ENCODE measurements at places on chromosomes 7 and 10.

DNA sequence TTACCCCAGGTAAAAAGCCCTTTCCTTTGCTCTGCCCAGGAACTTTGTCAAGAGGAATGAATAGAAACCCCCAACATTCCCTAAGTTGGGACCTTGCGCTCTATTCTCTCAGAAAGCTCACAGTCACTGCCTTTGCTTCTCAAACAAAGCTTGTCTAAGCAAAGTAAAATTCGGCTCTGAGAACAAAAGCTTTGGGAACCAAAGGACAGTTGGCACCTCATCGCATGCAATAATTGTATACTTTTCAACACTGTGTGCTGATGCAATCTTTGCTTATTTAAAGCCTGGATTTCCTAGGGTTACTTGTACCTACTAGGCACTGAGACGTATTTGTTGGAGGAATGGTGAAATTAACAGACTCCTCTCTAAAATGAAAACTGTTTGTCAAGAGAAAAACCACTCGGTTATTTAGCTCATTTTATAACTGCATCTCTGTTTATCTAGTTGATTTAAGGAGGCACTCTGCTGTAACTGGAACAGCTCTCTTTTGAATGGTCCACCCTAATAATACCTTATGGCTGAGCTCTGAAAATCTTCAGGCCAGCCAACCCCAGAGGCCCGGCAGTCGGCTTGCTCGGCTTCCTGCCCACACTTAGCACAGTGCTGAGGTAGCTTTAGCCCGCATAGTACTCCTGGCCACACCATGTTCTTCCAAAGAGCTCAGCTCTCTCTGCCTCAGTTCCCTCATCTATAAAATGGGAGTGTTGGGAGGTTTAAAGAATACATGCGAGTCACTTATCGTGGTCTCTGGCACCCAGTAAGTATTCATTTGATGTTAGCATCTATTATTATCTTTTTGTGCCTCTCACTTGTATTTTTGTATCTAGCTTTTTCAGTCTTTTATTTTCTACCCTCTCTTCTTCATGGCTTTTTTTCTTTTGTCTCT is 80.2 kb upstream of the PRR15 start:
- H3K4me3 ChIP-seq: no peak overlapping the region
- no peak for DNase-seq
- H3K4me1 ChIP-seq: peaks cover 29% of the 10 kb centered on the region
- no peaks in the 10 kb centered on the region for H3K27me3 ChIP-seq

GRCh38 chr10:113240736-113241135 is 290.7 kb downstream of the TCF7L2 start:
- H3K36me3 ChIP-seq: no peaks in the 10 kb centered on the region
- no peak overlapping the region for H3K27ac ChIP-seq
- peaks cover 8% of the 10 kb centered on the region for H3K4me1 ChIP-seq
- no peak for DNase-seq
- H3K27me3 ChIP-seq: no peaks in the 10 kb centered on the region

DNA sequence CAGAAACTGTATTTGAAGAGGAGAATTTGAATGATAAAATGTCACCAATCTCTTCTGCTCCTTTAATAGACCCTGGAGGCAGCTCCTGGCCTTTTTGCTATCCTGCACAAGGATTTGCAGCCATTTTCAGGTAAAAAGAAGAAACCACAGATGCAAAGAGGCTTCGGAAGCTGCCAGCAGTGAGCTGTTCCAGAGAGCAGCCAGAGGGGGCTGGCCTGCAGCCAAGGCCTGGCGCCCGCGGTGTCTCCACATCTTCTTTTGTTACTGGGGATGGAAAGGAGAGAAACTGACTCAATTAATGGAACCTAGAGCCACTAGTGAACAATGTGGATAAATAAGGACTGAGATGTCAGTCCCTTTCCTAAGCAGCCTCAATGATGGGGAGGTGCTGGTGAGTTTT is 23.9 kb upstream of the GPR26 start:
- H3K27me3 ChIP-seq: no peaks in the 10 kb centered on the region
- H3K36me3 ChIP-seq: no peaks in the 10 kb centered on the region
- H3K27ac ChIP-seq: no peak overlapping the region

DNA sequence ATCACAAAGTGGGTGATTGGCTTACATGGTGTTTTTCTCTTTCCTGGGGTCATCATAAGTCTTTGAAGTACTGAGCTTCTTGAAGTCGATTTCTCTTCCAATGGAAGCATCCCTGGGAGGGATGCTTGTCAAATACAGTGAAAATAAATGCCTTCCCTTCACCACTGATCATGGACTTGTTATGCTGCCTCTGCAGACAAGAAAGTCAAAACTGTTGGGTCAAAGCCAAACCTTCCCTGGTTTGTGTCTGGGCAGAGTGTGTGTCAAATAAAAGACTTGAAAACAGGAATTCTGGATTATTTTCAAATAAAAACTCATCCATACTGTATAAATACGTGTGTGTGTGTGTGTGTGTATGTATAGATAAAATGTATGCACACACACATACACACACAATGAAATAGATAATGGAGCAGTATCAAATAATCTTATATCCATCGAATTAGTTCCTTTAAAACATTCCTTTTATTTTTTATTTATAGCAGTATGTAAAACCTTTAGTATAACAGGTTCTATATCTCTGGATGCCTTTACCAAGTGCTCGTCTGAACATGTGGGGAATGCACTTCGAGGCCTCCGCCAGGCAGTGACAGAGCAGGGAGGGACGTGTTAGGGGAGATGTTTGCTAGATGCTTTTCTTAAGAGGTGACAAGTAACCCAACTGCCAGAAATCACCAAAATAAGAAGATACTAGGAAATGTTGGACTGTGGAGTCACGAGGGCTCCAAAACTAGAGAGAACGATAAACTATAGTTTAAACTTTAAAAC is 27.2 kb upstream of the WNT16 start:
- no peaks in the 10 kb centered on the region for H3K4me1 ChIP-seq
- H3K4me3 ChIP-seq: no peak overlapping the region
- DNase-seq: peak; percentile 62
- no peaks in the 10 kb centered on the region for H3K27me3 ChIP-seq
- no peak overlapping the region for H3K27ac ChIP-seq

DNA sequence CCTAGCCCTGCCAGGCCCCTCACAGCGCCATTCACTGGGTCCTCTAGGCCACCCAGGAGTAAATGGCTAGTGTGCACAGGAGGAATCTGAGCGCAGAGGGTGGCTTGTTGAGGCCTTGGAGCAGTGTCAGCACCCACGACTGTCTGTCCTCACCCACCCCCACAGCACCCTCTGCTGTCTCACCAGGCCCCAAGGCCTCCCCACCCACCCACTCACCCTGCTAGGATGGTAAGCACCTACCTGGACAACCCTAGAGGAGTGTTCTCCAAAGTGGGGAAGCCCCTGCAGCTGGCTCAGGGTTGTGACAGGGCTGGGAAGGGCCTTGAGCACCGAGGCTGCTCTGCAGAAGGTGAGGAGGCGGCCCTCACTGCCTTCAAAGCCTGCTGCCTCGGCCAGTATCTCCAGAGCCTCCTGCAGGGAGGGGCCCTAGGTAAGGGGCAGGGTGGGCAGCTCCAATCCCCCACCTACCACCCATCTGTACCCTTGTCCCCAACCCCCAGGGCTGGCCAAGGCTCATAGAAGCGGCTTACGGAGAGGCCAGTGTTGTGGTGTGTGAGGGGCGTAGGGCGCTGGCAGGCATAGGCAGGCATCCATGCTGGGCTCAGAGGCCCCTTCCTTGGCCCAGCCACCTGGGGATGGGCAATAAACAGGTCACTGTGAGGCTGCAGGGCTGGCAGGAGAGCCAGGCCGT is 2.9 kb downstream of the POLM start:
- H3K4me1 ChIP-seq: no peaks in the 10 kb centered on the region
- H3K27me3 ChIP-seq: no peaks in the 10 kb centered on the region
- H3K27ac ChIP-seq: no peak overlapping the region
- no peak for DNase-seq
- peaks cover 49% of the 10 kb centered on the region for H3K36me3 ChIP-seq

GRCh38 chr10:79246209-79246581 is 101.1 kb upstream of the PPIF start:
- DNase-seq: no peak
- H3K36me3 ChIP-seq: peaks cover 18% of the 10 kb centered on the region
- no peak overlapping the region for H3K27ac ChIP-seq
- H3K4me1 ChIP-seq: peaks cover 58% of the 10 kb centered on the region

- H3K27me3 ChIP-seq: no peaks in the 10 kb centered on the region
- no peaks in the 10 kb centered on the region for H3K36me3 ChIP-seq
- H3K27ac ChIP-seq: no peak overlapping the region
- DNase-seq: no peak
- H3K4me3 ChIP-seq: no peak overlapping the region
Measured at GRCh38 chr7:20350996-20351692, 20.4 kb downstream of the ITGB8 start.

GRCh38 chr10:30127120-30127541 is 67.7 kb upstream of the JCAD start:
- DNase-seq: no peak
- no peaks in the 10 kb centered on the region for H3K36me3 ChIP-seq
- H3K27ac ChIP-seq: no peak overlapping the region
- no peaks in the 10 kb centered on the region for H3K4me1 ChIP-seq

DNA sequence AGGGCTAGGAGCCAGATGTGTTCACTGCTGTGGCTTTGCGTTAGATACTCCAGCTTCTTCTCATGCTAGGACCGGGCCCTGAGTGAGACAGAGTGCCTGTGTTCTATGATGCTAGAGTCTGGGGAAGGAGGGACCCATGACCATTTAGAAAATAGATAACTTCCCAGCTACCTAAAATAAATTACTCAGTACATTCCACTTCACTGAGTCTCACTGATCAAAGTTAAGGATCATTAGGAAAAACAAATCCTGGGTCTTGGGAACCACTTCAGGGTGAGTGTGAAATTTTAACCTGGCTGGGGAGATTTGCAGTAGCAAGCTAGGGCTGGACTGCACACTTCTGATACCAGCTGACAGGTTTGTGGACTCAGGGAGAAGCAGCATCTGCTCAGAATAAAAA is 138.1 kb downstream of the EMX2 start:
- no peaks in the 10 kb centered on the region for H3K27me3 ChIP-seq
- no peaks in the 10 kb centered on the region for H3K36me3 ChIP-seq
- no peak for DNase-seq
- H3K4me1 ChIP-seq: no peaks in the 10 kb centered on the region
- no peak overlapping the region for H3K27ac ChIP-seq

- no peak overlapping the region for H3K27ac ChIP-seq
- H3K36me3 ChIP-seq: no peaks in the 10 kb centered on the region
- DNase-seq: no peak
- no peaks in the 10 kb centered on the region for H3K27me3 ChIP-seq
- no peak overlapping the region for H3K4me3 ChIP-seq
Measured at GRCh38 chr7:234051-234707, 41.8 kb downstream of the FAM20C start.

DNA sequence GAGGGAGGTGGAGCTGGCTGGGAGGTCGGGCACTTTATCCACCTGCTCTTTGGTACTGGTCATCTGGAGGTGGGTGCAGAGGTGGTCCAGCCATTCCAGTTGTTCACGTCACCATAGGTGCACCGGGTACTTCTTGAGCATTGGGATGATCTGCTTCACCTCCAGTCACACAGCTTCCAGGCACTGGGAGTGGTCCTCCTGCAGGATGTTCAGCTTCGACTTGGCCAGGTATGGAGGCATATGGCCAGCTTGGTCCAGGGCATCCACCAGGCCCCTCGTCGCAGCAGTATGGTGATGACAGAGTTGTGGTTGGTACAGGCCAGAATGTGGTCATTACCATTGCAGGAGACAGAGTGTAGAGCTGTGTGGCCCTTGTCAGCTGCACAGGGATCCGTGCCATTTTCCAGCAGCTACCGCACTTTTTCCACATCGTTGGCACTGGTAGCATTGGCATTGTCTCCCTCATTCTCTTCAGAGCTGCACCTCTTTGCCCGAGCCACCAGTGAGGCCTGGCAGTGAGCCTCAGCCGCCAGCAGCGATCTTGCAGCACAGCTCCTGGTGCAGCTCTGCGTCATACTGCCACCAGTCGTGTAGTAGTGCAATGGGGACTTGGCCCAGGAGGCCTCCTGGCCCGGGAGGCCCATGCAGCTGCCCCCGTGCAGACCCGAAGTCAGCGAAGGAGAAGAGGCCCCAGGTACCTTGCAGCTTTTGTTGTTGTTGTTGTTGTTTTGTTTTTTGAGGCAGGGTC is 150.9 kb downstream of the ZNF22 start:
- DNase-seq: no peak
- H3K4me1 ChIP-seq: no peaks in the 10 kb centered on the region
- no peak overlapping the region for H3K4me3 ChIP-seq

- H3K36me3 ChIP-seq: no peaks in the 10 kb centered on the region
- H3K27me3 ChIP-seq: peaks cover 19% of the 10 kb centered on the region
Measured at GRCh38 chr7:117319181-117319580, 3.7 kb downstream of the WNT2 start.

- no peak overlapping the region for H3K4me3 ChIP-seq
- peak; percentile 7 for DNase-seq
- H3K27ac ChIP-seq: no peak overlapping the region
- H3K36me3 ChIP-seq: no peaks in the 10 kb centered on the region
Measured at GRCh38 chr10:101892782-101893391, 49.3 kb upstream of the KCNIP2 start.

- no peaks in the 10 kb centered on the region for H3K36me3 ChIP-seq
- no peak overlapping the region for H3K4me3 ChIP-seq
- no peaks in the 10 kb centered on the region for H3K4me1 ChIP-seq
- no peak for DNase-seq
- no peak overlapping the region for H3K27ac ChIP-seq
- H3K27me3 ChIP-seq: no peaks in the 10 kb centered on the region
Measured at GRCh38 chr7:105708763-105709080, 127.4 kb upstream of the EFCAB10 start.

- no peaks in the 10 kb centered on the region for H3K27me3 ChIP-seq
- no peak for DNase-seq
- H3K27ac ChIP-seq: no peak overlapping the region
Measured at GRCh38 chr7:25007668-25008067, 27.7 kb upstream of the OSBPL3 start.

GRCh38 chr7:1538544-1539180 is 8.2 kb downstream of the MAFK start:
- H3K27me3 ChIP-seq: no peaks in the 10 kb centered on the region
- no peak overlapping the region for H3K4me3 ChIP-seq
- DNase-seq: peak; percentile 47
- peaks cover 35% of the 10 kb centered on the region for H3K4me1 ChIP-seq
- H3K27ac ChIP-seq: peak overlapping the region; percentile 7
- peaks cover 39% of the 10 kb centered on the region for H3K36me3 ChIP-seq

DNA sequence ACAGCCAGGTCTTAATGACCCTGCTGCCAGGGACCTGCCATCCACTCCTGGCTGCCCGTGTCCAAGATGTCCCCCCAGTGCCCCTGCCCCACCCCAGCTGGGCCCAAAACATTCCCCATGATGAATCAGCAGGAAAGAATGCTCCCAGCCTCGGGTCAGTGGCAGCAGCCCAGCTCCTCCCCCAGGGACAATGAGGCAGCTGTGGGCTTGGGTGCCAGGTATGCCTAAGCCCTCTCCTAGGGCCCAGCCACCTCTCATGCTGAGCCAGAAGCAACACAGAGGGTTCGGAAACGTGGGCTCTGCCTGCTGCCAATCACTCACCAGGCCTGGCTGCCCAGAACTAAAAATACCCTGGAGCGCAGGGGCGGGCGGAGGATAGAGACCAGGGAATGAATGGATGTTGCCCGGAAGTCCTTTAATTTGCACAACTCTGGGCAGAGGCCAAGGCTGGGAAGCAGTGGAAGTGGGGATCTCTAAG is 1.5 kb upstream of the LOXL4 start:
- no peak overlapping the region for H3K27ac ChIP-seq
- H3K27me3 ChIP-seq: no peaks in the 10 kb centered on the region
- peak; percentile 35 for DNase-seq
- H3K4me1 ChIP-seq: peaks cover 24% of the 10 kb centered on the region

- H3K27ac ChIP-seq: no peak overlapping the region
- no peak for DNase-seq
- no peaks in the 10 kb centered on the region for H3K36me3 ChIP-seq
- H3K4me1 ChIP-seq: no peaks in the 10 kb centered on the region
- no peaks in the 10 kb centered on the region for H3K27me3 ChIP-seq
- H3K4me3 ChIP-seq: no peak overlapping the region
Measured at GRCh38 chr10:129887381-129887905, 76.6 kb downstream of the EBF3 start.
